ENCODE measurements at places on chromosomes 13 and 19.
A peak's percentile ranks its signal among the peaks of the same experiment; 100 is the strongest.

DNA sequence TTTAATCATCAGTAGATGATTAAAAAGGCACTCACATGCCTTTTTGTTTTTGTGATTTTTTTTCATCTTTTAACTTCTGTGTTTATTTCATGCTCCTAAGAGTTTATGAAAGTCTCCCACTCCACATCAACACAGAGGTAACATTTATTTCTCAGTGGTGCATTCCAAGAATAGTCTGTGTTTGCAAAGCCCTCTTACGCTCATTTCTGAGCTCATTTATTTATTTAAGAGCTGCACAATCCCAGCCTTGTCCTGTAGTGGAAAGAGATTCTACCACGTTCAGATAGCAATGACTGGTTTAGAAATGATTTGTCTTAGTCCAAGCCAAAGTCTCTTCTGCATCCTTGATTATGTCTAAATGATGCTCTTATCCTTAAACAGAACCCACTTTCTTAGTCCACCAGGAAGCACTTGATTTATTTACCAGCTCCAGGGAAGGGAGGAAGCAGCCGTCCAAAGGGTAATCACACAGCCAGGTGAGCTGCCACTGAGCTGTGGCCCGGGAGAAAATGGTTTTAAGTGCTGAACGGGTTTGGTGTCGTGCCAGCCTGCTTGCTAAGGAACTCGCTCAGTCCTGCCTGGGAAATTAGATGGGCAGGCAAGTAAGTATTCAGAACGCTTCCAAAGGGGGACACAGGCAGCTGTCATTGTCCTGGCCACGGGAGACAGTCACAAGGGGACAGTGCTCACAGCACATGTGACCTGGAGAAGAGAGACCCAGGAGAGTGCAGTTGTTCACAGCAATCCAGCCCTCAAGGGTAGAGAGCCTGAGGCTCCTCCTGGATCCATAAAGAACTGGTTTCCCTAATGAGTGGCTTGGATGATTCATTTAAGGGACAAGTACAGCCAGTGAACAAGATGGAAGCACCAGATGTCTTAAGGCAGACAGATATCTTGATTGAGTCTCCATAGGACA lies 131.8 kb upstream of the WASF3 start:
- DNase-seq, result peak; percentile 3

DNA sequence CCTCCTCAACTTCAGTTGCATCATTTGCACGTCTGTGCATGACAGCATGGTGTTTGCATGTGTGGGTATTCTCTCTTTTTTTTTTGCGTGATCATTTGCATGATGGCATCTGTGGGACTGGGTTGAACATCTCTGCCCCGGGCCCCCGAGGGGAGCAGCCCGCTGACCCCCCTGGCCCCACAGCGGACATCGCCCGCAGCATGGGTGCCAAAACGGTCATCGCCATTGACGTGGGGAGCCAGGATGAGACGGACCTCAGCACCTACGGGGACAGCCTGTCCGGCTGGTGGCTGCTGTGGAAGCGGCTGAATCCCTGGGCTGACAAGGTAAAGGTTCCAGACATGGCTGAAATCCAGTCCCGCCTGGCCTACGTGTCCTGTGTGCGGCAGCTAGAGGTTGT lies 23.1 kb downstream of the PNPLA6 start:
- DNase-seq, result no peak

GRCh38 chr19:33260628-33261418 lies 35.2 kb upstream of the SLC7A10 start:
- DNase-seq, result no peak

DNA sequence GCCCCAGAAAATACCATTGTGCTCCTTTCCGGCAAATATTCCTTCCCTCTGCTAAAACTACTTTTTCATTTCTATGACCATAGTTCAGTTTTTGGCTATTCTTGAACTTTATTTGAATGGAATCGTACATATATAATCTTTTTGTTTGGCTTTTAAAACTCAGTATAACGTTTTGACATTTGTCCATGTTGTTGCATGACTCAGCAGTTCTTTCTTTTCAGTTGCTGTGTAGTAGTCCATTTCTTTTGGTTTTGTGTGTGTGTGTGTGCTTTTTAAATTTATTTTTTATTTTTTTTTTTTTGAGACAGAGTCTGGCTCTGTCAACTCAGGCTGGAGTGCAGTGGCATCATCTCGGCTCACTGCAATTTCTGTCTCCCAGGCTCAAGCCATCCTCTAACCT lies 35.0 kb downstream of the ITM2B start:
- no peak for DNase-seq

DNA sequence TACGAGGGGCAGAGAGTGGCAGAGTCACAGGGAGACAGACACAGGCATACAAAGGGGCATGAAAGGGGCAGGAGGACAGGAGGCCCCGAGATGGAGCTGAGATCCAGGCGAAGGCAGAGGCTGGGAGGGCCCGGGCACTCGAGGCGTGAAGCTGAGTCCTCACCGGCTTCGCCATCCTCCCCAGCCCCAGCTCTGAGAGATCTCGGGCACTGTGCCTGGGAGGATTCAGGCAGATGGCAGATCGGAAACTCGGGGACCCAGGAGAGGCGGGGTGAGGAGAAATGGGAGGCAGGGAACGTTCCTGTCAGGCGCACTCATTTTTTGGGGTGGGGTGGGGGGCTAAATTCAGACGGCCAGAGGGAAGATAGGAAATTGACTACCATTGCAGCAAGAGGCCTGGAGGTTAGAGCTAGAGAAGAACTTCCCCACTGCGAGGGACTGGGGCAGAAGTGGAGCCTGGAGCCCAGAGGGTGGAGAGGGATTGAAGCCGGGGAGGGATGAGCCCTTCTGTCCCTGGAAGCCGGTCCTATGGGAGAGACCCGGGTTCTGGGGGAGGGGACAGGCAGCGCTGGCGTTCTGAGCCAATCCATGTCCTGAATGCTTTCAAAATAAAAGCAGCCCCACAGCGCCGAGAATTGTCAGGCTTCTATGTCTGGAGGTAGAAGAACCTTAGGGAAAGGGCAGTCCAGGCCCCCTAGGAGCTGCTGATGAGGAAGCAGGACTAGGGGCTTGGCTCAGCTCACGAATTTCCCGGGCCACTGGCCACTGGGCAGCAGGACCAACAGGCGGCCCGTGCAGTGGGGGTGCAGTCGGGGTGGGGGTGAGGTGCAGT lies 12.6 kb downstream of the LRRC4B start:
- peak; percentile 11 for DNase-seq

DNA sequence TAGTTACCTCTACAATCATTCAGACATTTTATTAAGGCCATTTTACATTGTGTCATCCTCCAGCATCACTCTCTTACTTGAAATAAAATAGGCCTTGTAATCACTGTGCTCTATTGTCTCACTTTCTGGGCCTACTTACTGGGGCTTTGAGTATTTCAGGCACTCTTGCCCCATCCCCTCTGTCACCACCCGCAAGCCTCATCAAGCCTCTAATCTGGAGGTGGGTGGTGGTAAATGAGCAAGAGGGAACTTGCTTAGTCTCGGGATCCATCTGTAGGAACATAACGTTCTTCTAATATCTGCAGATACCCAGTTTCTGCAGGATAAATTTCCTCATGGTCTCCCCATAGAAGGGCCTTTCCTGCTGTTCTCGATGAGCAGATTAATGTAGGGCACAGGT lies 19.4 kb upstream of the GPR18 start:
- no peak for DNase-seq

DNA sequence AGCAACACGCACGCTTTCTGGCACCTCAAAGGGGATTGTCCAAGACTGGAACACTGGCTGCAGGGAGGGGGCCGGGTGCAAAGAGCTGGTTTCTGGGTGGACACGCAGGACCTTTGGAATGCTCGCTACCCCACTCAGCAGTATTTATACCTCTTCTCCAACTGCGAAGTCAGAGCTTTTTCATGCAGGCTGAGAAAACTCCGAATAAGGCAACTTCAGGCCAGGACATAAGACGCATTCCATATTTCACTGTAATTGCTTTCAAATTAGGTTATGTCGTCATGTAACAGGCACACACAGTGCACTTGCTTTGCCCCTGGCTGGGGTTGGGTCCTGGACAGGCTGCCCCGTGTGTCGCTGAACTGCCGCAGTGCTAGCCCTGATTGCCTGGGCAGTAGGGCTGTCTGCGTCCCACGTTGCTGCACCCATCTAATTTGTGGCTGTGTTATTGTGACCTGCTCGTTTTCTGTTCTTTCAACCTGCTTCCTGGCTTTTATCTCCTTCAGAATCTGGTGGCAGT lies 44.5 kb downstream of the ACTN4 start:
- peak; percentile 92 for DNase-seq

DNA sequence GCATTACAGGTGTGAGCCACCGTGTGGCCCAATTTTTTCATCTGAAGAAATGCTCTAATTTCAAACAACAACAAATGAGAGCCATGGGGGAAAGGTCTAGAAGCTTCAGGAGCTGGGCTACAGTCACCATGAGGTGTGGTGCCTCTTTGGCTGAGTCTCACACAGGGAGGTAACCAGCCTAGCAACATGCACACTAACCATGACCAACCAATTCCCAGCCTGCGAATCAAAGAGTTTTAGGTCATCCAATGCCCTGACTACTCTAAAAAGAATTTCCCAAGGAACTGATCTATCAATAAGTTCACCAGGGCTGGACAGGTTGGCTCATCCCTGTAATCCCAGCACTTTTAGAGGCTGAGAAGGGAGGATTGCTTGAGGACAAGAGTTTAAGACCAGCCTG lies 29.9 kb downstream of the PBX4 start:
- DNase-seq, result no peak

DNA sequence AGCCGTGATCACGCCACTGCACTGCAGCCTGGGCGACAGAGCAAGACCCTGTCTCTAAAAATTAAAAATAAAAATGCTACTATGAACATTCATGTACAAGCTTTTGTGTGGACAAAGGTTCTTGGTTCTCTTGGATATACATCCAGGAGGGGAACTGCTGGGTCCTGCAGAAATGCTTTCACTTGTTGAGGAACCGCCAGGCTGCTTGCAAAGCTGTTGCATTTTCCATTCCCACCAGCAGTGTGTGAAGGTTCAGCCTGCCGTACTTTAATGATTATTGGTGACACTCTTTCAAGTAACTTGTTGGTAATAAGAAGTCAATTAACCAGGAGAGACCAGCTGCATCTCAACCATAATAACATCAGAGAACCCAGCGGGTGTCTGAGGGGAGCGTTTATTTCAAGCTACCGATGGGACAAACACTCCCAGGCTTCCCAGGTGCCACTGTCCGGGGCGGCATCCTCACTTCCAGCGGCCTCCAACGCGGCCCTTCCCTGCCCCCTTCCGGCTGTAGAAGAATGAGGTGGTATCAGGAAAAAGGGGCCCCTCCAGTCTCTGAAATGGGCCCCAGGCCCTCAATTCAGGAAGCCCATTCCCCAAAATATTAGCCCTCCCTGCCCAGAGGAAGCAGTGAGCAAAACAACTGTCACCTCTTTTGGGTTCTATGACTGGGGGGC lies 15.2 kb upstream of the PPP1R12C start:
- DNase-seq, result no peak

GRCh38 chr19:16897856-16898161 lies 9.0 kb downstream of the F2RL3 start:
- no peak for DNase-seq

DNA sequence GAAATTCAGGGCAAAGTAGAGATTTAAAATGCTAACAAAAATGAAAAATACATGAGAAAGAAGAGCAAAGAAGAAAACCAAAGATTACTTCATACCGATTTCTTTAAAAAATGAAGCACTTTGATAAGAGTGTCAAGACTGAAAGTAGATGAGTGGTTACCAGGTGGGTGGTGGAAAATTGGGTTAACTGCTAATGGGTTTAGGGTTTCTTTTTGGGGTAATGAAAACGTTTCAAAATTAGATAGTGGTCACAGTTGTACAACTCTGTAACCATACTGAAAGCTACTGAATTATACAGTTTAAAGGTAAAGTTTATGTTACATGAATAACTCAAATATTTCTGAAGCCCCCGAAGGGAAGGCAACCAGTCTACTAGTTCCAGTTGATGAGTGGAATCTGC lies 179.4 kb downstream of the NDFIP2 start:
- DNase-seq, result no peak

DNA sequence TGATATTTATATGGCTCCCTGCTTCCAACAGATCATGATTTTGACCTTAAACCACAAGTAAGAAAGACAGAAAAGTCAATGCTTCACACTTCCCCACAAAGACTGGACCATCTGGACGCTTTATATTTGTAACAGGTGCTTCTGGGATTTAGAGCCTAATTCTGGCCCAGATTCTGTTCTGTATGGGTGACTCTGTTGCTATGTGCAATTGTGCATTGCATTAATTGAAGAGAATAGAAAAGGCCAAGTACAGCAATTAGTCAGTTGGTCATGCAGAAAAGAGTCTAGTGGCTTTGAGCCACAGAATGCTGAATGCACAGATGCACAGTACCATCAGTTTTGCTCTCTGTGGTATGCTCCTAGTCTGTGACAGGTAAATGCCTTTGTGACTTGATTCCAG lies 657.4 kb upstream of the ATXN8OS start:
- no peak for DNase-seq

- DNase-seq, result peak; percentile 92
Observed at GRCh38 chr13:112689303-112690245, at the start of gene ATP11A. ATP11A (plus strand) TSS chr13:112690038; CDS start chr13:112690417, 379 bp downstream.

DNA sequence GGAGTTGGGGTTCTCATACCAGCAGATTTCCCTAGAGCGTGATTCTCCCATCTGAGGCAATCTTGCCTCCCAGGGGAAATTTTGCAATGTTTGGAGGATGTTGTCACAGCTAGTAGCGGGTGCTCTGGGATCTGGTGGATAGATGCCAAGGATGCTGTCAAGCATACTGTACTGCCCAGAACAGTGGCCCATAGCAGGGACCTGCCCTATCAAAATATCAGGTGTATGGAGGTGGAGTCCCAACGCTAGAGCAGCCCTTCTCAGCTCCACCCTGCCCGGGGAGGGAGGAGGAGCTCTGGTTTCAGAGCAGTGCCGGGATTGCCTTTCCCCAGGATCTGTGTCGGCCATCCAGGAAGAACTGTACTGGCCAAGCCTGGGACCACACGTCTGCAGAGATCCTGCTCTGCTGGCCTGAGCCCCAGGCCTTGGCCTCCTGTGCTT lies 10.9 kb upstream of the QTRT1 start:
- peak; percentile 45 for DNase-seq

- DNase-seq, result no peak
Observed at GRCh38 chr19:34990578-34991192, 9.4 kb upstream of the GRAMD1A start.

DNA sequence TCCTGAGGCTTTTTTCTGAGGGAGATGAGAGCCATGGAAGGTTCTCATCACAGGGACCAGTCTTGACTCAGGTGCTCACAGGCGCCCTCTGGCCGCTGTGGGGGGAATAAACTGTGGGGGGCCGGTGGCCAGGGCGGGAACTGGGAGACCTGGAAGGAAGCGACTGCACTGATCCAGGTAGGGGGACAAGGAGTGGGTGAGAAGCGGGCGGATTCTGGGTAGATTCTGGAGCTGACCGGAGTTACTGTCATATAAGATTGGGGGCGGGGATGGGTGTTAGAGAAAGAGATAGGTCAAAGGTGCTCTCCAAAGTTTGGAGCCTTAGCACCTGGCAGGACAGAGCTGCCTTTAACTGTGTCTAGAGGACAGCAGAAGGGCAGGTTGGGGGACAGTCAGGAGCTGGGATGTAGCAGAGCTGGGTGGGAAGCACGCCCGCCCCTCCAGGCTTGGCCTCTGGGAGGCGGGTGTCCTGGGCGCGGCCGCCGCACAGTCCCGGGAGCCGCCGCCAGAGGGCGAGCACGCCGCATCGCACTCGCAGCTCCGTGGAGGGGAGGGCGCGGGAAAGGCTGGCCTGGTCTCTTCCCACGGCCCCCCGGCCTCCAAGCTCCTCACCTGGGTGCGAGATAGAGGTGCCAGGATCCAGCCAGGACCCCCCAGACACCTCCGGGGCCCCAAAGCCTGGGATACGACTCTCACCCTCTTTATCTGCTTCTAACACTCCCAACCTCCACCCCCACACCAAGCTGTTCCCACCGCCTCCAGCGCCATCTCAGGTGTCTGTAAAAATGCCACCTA lies 4.2 kb upstream of the DAND5 start:
- DNase-seq, result peak; percentile 75

- no peak for DNase-seq
Observed at GRCh38 chr13:22836475-22836874, 344.3 kb upstream of the SGCG start.

- no peak for DNase-seq
Observed at GRCh38 chr13:114056205-114057013, 76.0 kb downstream of the RASA3 start.
